HFFc6 (cell line): ENCODE measurements at places on chromosomes 4 and X. TPM values are rescaled to one million over a fixed set of nuclear protein-coding genes. Genes with fewer than 3 reads are reported as not detected.

Gene MAGEC2
- total RNA-seq, result not detected in 3 replicates

GRCh38 chr4:105637408-105638176, 70.9 kb downstream of the INTS12 start:
- DNase-seq, result no peak

Gene MAGEH1
- total RNA-seq, result 25.0 and 26.2 TPM in 2 replicates

DNA sequence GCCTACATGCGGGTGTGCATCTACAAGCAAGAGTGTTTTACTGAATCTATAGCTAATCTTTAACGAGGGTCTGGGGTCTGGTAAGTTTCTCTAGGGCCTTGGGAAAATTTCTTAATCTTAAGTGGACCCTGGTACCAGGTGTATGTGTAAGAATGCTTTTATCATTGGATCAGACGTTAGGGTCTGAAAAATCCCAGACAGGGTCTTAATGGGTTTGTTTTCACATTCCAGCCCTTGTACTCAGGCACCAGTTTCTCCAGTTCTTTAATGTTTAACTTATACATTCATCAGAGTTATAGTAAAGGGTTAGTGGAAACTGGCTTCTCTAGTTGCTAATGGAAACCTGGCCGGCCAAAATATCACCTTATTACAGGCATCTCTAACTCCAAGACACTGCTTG, 11.6 kb downstream of the MAGEB16 start:
- DNase-seq, result no peak

Gene BTK
- not detected in 3 replicates for total RNA-seq

DNA sequence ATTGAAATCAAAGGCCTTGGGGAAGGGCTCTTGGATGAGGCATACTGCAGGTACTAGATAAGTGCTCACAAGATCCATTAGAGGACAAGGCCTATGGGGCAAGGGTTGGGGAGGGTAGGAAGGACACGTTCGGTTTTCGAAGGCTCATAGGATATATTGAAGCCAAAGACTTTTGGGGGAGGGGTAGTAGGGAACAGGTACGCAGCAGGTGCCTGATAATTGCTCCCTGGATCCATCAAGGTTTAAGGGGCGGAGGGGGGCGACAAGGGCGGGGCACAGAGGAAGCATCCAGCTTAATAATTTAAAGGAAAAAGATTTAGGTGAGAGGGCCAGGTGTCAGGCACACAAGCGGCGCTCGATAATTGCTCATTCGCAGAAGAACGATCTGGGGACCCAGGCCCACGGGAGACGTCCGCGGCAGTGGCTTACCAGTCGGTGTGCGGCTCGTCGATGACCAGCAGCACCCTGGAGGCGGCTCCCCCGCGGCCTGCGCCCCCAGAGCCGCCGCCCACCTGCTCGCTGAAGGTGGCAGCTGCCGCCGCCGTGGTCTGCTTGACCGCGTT, 653 bp downstream of the SYN1 start:
- DNase-seq, result no peak

GRCh38 chr4:14659286-14659685, 343.0 kb upstream of the CPEB2 start:
- no peak for DNase-seq

GRCh38 chr4:37490391-37491347, 195.5 kb downstream of the RELL1 start:
- no peak for DNase-seq

Gene PRR32
- not detected in 3 replicates for total RNA-seq
